Sigmoid colon (tissue), 7 donors: ENCODE measurements at places on chromosomes 7 and 10. TPM values are rescaled to one million over a fixed set of nuclear protein-coding genes. Genes with fewer than 3 reads are reported as not detected.
A peak's percentile ranks its signal among the peaks of the same experiment; 100 is the strongest.

Gene SPDYE5
- polyA plus RNA-seq, result not detected

GRCh38 chr10:80051993-80052392 is 26.5 kb upstream of the TMEM254 start:
- no peak for DNase-seq
- H3K27me3 ChIP-seq, result no peaks in the 10 kb centered on the region
- H3K4me3 ChIP-seq, result no peak overlapping the region
- no peak overlapping the region for H3K27ac ChIP-seq
- no peaks in the 10 kb centered on the region for H3K36me3 ChIP-seq

DNA sequence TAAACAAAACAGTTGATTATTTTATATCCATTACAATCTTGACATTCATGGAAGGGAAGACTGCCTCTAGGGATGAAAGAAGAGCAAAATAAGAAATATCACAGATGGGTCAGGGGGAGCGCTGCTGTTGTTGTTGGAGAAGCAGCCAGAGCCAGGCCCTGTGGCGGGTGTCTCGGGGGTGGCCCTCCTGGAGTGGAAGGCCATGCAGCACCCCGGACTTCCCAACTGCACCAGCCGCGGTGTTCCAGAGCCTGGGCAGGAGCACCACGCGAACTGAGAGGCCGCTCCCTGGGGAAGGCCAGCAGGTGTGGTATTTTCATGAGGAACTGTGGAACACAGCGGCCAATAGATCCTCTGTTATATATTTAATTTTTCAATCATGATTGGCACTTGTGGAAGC is 72.4 kb upstream of the VSTM2A start:
- H3K4me1 ChIP-seq, result no peaks in the 10 kb centered on the region
- no peak overlapping the region for H3K27ac ChIP-seq
- no peak for DNase-seq

- no peaks in the 10 kb centered on the region for H3K27me3 ChIP-seq
- H3K4me3 ChIP-seq, result no peak overlapping the region
- H3K4me1 ChIP-seq, result no peaks in the 10 kb centered on the region
- H3K36me3 ChIP-seq, result no peaks in the 10 kb centered on the region
These were observed 28.0 kb upstream of the GSAP start for GRCh38 chr7:77444123-77444522.

GRCh38 chr10:115095758-115096157 is 2.6 kb downstream of the ATRNL1 start:
- H3K4me1 ChIP-seq, result peaks cover 27% of the 10 kb centered on the region
- no peaks in the 10 kb centered on the region for H3K36me3 ChIP-seq
- H3K27ac ChIP-seq, result no peak overlapping the region
- DNase-seq, result no peak
- H3K27me3 ChIP-seq, result peaks cover 20% of the 10 kb centered on the region
- H3K4me3 ChIP-seq, result no peak overlapping the region

DNA sequence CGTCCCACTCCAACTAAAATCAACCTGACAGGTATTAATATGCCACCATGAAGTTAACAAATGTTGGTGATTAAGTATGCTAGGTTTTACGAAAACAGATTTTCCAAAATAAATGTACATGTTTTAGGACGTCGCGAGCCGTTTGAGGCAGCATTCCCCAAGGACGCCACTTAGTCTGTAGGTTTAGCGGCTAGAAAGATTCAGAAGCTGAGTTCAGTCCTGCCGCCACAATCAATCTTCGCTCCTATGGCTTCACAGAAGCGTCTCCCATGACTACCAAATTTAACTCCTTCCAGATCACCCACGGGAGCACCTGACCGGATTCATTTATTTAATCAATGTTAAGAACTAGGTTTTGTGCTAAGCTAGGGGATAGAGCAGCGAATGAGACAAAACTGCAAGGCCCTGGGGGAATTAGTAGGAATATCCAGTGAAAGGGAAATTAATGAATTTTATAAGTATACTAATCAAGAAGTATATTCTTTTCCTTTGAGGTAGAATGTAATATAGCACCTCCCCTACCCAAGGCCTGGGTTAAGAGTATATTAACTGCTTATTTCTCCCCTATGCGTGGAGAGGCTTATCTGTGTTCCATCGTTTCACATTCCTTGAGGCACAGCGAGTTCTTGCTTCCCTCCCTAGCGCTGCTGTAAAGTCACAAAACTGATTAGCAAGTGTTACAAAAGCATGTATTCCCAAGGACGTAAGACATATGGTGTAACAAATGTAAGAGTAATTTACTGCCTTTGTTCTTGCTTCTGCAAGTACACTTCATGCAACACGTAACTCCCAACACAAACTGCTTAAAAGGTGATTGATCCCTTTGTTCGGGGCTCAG is 994 bp upstream of the CYP51A1 start:
- H3K4me3 ChIP-seq, result peak overlapping the region; percentile 81
- peak overlapping the region; percentile 87 for H3K27ac ChIP-seq
- H3K27me3 ChIP-seq, result no peaks in the 10 kb centered on the region
- H3K36me3 ChIP-seq, result no peaks in the 10 kb centered on the region
- peaks cover 6% of the 10 kb centered on the region for H3K4me1 ChIP-seq

GRCh38 chr7:137130751-137131158 is 212.8 kb downstream of the PTN start:
- no peak overlapping the region for H3K27ac ChIP-seq
- H3K36me3 ChIP-seq, result no peaks in the 10 kb centered on the region
- no peak for DNase-seq
- no peaks in the 10 kb centered on the region for H3K4me1 ChIP-seq

GRCh38 chr7:115056019-115056418 is 134.1 kb downstream of the MDFIC start:
- H3K4me3 ChIP-seq, result no peak overlapping the region
- H3K4me1 ChIP-seq, result no peaks in the 10 kb centered on the region
- DNase-seq, result no peak
- no peaks in the 10 kb centered on the region for H3K27me3 ChIP-seq
- no peak overlapping the region for H3K27ac ChIP-seq

DNA sequence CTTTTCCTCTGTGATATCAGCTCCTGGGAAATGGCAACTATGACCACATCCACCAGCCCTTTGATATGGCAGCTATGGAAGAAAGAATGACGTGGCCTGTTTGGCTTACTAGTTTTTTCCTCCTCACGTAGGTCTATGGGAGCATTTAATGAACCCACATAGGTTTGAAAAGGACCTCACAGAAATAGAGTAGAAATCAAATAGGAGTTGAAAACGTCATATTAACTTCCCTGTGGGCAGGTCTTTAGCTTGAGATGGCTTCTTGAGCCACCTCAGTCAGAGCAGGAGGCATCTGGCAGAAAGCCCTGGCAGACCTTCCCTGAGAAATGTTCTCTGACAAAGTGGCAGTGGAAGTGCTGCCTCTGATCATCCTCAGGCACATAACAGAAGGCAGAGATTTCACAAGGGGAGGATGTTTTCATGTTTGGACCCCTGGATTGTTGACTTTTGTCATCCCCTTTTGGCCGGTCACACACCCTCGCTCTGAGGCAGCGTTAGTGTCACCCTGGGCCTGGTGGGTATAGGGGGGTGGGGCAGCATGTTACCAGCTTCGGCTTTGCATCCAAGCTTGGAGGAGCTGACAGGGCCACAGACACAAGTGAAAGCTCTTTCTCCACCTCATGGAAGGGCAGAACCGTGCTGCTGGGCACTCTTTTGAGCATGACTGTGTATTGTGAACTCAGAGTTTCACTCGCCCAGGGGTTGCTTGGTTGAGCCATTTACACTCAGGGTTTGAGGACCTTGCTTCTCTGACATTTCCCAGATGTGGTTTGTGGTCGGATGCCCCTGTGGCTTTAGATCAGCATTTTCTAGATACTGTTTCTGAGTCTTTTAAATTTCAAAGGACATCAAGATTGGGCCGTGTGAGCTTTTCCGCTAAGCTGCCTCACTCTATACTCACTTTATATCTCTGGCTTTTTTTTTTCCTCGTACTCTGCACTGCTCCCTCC is 184.2 kb downstream of the STK31 start:
- H3K4me1 ChIP-seq, result no peaks in the 10 kb centered on the region
- no peak overlapping the region for H3K4me3 ChIP-seq
- no peaks in the 10 kb centered on the region for H3K27me3 ChIP-seq
